ENCODE measurements at places on chromosomes 16 and 17. TPM values are rescaled to one million over a fixed set of nuclear protein-coding genes. Genes with fewer than 3 reads are reported as not detected.
A peak's percentile ranks its signal among the peaks of the same experiment; 100 is the strongest.

The KRTAP3-1 gene
- not detected for total RNA-seq

The GUCY2D gene
- not detected for total RNA-seq

DNA sequence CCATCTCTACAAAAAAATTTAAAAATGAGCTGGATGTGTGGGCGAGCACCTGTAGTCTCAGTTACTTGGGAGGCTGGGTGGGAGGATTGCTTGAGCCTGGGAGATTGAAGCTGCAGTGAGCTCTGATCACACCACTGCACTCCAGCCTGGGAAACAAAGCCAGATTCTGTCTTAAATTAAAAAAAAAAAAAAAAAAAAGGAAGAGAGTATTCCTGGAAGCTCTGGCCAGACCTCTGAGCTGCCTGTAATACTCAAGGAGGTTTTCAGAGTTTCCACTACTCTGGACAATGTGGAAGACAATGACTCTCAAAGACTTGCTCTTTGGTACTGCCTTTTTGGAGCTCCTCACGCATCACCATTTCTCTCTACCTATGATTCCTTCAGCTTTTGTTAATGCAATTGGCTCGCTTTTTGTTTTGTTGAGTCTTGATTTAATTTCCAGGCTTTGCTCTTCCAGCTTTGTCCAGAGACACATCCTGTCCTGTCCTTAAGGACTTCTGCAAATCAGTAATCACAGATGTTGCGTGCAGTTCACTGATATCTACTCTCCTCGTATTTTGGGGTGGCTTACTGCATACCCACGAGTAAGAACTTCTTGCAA, 10.8 kb downstream of the CHD9 start:
- peaks cover 12% of the 10 kb centered on the region for H3K36me3 ChIP-seq
- no peak overlapping the region for H3K4me3 ChIP-seq
- DNase-seq: no peak
- peaks cover 86% of the 10 kb centered on the region for H3K4me1 ChIP-seq
- H3K27ac ChIP-seq: peak overlapping the region; percentile 63
- no peaks in the 10 kb centered on the region for H3K27me3 ChIP-seq

DNA sequence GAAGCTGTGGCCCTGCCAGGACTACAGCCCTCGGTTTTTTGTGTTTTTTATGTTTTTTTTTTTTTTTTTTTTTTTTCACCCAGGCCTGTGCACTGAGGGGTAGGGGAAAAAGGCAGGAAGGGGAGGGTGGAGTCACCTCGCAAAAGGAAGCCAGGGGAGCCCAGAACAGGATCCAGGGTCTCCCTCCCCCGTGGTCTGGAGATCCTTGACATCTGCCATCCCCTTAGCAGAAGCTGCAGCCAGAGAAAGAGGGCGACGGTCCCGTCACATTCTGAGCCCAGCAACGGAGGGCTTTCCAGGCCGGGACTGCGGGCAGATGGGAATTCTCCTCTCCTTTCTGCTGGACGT, 29.1 kb upstream of the PHOSPHO1 start:
- peaks cover 11% of the 10 kb centered on the region for H3K4me1 ChIP-seq
- no peak overlapping the region for H3K27ac ChIP-seq
- H3K4me3 ChIP-seq: peak overlapping the region; percentile 83
- no peak for DNase-seq

- peak overlapping the region; percentile 77 for H3K27ac ChIP-seq
- no peak for DNase-seq
- peaks cover 77% of the 10 kb centered on the region for H3K36me3 ChIP-seq
- H3K4me3 ChIP-seq: no peak overlapping the region
- H3K27me3 ChIP-seq: no peaks in the 10 kb centered on the region
These were observed 21.6 kb downstream of the LASP1 start for GRCh38 chr17:38891441-38891840.

GRCh38 chr17:29622337-29623282, at the start of gene CORO6:
Gene CORO6, minus strand, starts transcription at chr17:29622912. Its CDS starts 1,491 bp downstream, at chr17:29621421.
- H3K4me1 ChIP-seq: peaks cover 37% of the 10 kb centered on the region
- peak; percentile 74 for DNase-seq
- peak within 1 kb of the TSS; percentile 80 for H3K4me3 ChIP-seq
- peak within 1 kb of the TSS; percentile 64 for H3K27ac ChIP-seq

The KRTAP2-1 gene
- not detected for total RNA-seq

DNA sequence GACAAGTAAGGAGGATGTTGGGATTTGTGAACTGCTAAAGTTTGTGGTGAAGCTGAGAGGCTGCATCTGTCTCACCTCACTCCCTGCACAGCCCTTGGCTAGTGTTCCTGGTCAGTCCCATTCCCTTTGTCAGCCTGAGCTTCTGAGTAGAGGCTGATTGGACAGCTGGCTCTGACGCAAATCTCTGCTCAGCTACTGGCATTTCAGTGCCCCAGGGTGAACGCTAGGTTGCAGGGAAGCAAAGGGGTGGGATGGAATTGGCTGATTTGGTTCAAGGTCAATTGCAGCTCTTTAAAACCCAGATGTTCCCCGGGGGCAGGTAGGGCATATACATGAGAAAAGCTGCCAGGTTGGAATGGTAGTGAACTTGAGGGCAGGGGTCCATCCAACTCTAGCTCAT, 23.1 kb upstream of the CNOT1 start:
- H3K27me3 ChIP-seq: peaks cover 4% of the 10 kb centered on the region
- H3K4me3 ChIP-seq: no peak overlapping the region
- H3K4me1 ChIP-seq: peaks cover 5% of the 10 kb centered on the region
- no peak for DNase-seq
